Stomach (tissue), 19 donors: ENCODE measurements at places on chromosomes 1 and 21.
A peak's percentile ranks its signal among the peaks of the same experiment; 100 is the strongest.

DNA sequence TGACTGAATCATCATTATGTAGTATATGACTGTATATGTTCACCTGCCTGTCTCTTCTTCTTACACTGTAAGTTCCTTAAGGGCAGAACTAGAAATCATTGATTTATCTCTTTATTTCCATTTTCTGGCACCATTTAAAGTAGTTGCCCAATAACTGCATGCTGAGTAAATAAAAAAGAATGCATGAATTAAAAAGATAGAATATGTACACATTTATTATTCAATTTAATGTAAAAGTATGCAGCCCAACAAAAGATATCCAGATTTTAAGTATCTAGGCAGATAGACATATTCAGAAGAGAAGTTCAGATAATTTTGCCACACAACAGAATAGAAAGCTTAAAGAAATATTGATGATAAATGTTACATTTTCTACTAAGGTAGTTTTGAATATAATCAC is 1244.6 kb upstream of the ADGRL4 start:
- no peaks in the 10 kb centered on the region for H3K36me3 ChIP-seq
- no peaks in the 10 kb centered on the region for H3K4me1 ChIP-seq
- no peak overlapping the region for H3K27ac ChIP-seq
- DNase-seq, result no peak

GRCh38 chr1:2028870-2029560 is 9.9 kb downstream of the GABRD start:
- H3K36me3 ChIP-seq, result no peaks in the 10 kb centered on the region
- H3K27ac ChIP-seq, result no peak overlapping the region
- no peak overlapping the region for H3K4me3 ChIP-seq
- no peak for DNase-seq
- H3K27me3 ChIP-seq, result peaks cover 50% of the 10 kb centered on the region

DNA sequence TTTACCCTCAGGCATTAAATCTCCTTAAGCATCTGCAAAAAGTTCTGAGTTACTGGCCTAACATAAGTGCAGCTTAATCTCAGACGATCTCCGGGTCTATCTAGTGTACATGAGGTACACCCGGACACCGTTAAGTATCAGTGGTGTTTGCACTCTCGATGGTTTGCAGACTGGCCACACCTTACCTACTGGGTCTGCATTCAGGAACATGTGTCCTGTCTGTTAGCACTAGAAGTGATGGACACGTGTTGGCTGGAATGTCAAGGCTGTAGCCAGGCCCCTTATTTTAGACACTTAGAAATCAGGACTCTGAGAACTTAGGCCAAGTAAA is 783 bp upstream of the AGL start:
- H3K27ac ChIP-seq, result peak overlapping the region; percentile 91
- no peak for DNase-seq
- H3K36me3 ChIP-seq, result peaks cover 11% of the 10 kb centered on the region
- H3K4me3 ChIP-seq, result peak overlapping the region; percentile 79
- H3K4me1 ChIP-seq, result no peaks in the 10 kb centered on the region
- no peaks in the 10 kb centered on the region for H3K27me3 ChIP-seq

DNA sequence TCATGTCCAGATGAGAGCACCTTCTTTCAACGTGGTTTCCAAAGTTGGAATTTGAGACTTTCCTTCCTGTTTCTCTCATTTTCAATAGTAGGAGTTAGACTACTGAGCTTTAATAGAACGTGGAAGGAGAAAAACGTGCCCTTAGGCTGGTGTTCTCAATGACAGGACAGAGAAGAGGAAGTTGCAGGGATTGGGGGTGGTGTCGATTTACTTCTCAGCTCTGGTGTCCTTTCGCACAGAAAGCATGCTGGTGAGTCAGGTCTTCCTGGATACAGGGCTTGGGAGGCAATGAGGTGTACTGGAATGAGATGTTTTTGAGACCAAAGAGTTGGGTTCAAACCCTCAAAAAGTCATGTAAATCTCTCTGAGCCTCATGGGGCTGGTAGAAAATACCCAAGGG is 67.1 kb downstream of the HIVEP3 start:
- no peak for DNase-seq
- H3K27ac ChIP-seq, result no peak overlapping the region
- H3K4me1 ChIP-seq, result peaks cover 2% of the 10 kb centered on the region
- no peaks in the 10 kb centered on the region for H3K27me3 ChIP-seq
- H3K36me3 ChIP-seq, result no peaks in the 10 kb centered on the region

DNA sequence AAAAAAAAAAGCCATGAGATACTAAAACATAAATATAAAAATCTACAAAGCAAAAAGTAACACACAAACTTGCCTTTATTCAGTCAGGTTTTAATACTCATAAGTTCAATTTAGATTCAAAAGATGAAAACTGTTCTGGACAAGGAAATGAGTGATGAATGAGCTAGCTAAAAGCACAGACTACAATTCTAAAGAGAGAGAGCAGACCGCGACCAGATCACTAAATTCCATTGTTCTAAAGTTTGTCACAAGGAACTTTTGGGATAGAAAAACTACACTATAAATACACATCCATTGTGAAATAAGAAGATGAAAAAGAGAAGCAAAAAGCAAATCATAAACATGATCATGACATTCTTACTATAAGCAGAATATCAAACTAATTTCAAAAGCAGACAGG is 1.7 kb downstream of the ODF2L start:
- no peak overlapping the region for H3K27ac ChIP-seq
- no peaks in the 10 kb centered on the region for H3K27me3 ChIP-seq
- DNase-seq, result no peak
- no peak overlapping the region for H3K4me3 ChIP-seq
- H3K4me1 ChIP-seq, result peaks cover 31% of the 10 kb centered on the region

- peaks cover 7% of the 10 kb centered on the region for H3K36me3 ChIP-seq
- DNase-seq, result no peak
- no peak overlapping the region for H3K4me3 ChIP-seq
- H3K27ac ChIP-seq, result no peak overlapping the region
Measured at GRCh38 chr1:115040501-115040900, 10.9 kb downstream of the TSHB start.

- H3K4me1 ChIP-seq, result peaks cover 4% of the 10 kb centered on the region
- peaks cover 7% of the 10 kb centered on the region for H3K27me3 ChIP-seq
- peak; percentile 71 for DNase-seq
- no peaks in the 10 kb centered on the region for H3K36me3 ChIP-seq
- H3K27ac ChIP-seq, result no peak overlapping the region
Measured at GRCh38 chr1:156383023-156383422, 14.0 kb downstream of the RHBG start.

DNA sequence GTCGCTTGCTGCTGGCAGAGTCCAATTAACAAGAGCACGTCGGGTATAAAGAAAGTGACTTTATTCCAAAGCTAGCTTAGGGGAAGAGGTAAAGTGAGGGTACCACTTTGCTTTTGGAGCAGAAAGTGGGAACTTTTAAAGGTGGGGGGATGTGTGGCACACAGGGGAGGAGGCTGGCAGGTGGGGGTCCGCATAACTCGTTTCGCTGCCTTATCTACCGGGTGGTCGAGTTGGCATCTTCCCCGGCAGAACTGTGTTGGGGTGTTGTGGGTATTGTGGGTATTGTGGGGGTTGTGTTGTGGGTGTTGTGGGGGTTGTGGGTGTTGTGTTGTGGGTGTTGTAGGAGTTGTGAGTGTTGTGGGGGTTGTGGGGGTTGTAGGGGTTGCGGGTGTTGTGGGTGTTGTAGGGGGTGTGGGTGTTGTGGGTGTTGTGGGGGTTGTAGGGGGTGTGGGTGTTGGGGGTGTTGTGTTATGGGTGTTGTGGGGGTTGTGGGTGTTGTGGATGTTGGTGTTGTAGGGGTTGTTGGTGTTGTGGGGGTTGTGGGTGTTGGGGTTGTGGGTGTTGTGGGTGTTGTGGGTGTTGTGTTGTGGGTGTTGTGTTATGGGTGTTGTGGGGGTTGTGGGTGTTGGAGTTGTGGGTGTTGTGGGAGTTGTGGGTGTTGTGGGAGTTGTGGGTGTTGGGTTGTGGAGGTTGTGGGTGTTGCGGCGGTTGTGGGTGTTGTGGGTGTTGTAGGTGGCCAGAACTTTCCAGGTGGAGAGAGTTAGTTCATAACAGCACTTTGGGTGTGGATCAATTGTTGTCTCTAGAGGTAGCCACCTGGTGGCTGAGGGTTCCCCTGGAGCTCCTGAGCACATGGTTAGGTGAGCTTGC is 52.7 kb downstream of the AGPAT3 start:
- no peaks in the 10 kb centered on the region for H3K27me3 ChIP-seq
- H3K36me3 ChIP-seq, result no peaks in the 10 kb centered on the region

- peaks cover 96% of the 10 kb centered on the region for H3K36me3 ChIP-seq
- H3K4me1 ChIP-seq, result no peaks in the 10 kb centered on the region
- H3K27ac ChIP-seq, result no peak overlapping the region
- no peak overlapping the region for H3K4me3 ChIP-seq
- DNase-seq, result no peak
- H3K27me3 ChIP-seq, result no peaks in the 10 kb centered on the region
Measured at GRCh38 chr1:53968125-53968513, 22.0 kb downstream of the LRRC42 start.

GRCh38 chr1:119724611-119725218 is 13.0 kb downstream of the PHGDH start:
- H3K27ac ChIP-seq, result no peak overlapping the region
- H3K27me3 ChIP-seq, result no peaks in the 10 kb centered on the region
- H3K4me1 ChIP-seq, result no peaks in the 10 kb centered on the region
- DNase-seq, result no peak
- no peak overlapping the region for H3K4me3 ChIP-seq
- H3K36me3 ChIP-seq, result no peaks in the 10 kb centered on the region

DNA sequence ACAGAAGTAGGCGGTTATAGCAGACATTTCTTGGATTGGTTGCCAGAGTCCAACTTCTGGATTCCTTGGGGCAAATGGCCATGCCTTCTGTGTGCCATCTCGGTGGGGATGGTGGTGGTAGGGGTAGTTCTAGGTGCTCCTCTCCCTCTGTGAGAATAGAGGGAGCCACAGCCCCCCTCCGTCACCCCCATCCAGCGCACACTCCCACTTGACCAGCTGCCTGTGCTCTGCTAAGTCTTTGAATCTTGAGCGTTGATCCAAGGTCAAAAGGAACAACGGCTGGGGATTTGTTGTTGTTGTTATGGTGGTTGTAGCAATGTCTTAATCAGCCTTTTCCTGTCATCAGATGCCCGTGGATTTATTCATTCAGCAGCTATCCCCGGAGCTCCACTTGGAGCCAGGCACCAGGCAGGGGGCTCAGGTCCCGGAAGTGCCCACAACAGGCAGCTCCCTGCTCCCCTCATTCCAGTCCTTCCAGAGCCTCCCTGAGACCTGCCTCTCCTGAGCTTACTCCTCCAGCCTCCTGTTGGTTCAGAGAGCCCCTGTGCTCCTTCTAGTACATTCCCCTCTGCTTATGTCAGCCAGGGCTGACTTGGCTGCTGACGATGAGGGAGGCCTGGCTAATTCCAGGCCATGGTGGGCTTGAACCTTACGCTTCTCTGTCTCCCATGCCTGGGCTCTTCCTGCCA is 146.6 kb upstream of the WNT4 start:
- H3K27ac ChIP-seq, result no peak overlapping the region
- no peak overlapping the region for H3K4me3 ChIP-seq
- peaks cover 44% of the 10 kb centered on the region for H3K27me3 ChIP-seq
- no peaks in the 10 kb centered on the region for H3K4me1 ChIP-seq
- peak; percentile 31 for DNase-seq
- no peaks in the 10 kb centered on the region for H3K36me3 ChIP-seq

- no peak overlapping the region for H3K4me3 ChIP-seq
- DNase-seq, result no peak
- H3K36me3 ChIP-seq, result peaks cover 7% of the 10 kb centered on the region
- no peaks in the 10 kb centered on the region for H3K4me1 ChIP-seq
- no peak overlapping the region for H3K27ac ChIP-seq
Measured at GRCh38 chr1:50591598-50591997, 168.4 kb upstream of the DMRTA2 start.

GRCh38 chr1:8461351-8462110 is 143.6 kb downstream of the SLC45A1 start:
- no peaks in the 10 kb centered on the region for H3K27me3 ChIP-seq
- no peak for DNase-seq
- H3K36me3 ChIP-seq, result peaks cover 5% of the 10 kb centered on the region
- H3K27ac ChIP-seq, result no peak overlapping the region

DNA sequence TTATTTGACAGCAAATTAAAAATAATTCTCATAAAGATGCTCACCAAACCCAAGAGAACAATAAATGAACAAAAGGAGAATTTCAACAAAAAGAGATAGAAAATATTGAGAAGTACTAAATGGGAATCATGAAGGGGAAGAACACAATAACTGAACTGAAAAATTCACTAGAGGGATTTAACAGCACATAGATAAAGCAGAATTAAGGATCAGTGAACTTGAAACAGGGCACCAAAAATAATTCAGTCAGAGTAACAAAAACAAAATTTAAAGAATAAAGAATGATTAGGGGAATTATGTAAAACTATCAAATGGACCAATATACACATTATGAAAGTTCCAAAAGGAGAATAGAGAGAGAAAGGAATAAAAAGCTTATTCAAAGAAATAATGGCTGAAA is 7.8 kb downstream of the ADAM30 start:
- H3K27ac ChIP-seq, result no peak overlapping the region
- H3K4me1 ChIP-seq, result no peaks in the 10 kb centered on the region
- H3K27me3 ChIP-seq, result no peaks in the 10 kb centered on the region
- no peak for DNase-seq

DNA sequence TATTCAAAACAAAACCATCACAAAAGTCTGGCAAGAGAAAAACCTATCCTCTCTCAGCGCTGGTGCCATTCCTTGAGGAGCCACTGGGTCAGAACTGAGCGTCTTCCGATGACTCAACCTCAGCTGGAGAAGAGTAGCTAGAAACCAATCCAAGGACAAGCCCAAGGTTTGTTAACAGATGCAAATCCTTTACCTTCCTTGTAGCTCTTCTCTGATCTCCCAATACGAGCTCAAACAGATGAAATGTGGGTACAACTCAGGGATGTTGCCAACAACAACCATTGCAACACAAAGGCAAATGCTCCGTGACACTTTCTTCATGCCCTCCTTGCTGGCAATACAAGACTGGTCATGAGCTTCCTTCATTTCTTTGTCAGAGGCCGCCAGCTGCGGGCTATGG is 337.1 kb downstream of the SIPA1L2 start:
- H3K27me3 ChIP-seq, result no peaks in the 10 kb centered on the region
- H3K4me1 ChIP-seq, result no peaks in the 10 kb centered on the region
- no peak for DNase-seq
- H3K4me3 ChIP-seq, result no peak overlapping the region

- no peaks in the 10 kb centered on the region for H3K36me3 ChIP-seq
- DNase-seq, result peak; percentile 93
- no peaks in the 10 kb centered on the region for H3K27me3 ChIP-seq
- no peak overlapping the region for H3K4me3 ChIP-seq
Measured at GRCh38 chr1:207997486-207998268, 86.8 kb upstream of the CD34 start.

- peaks cover 4% of the 10 kb centered on the region for H3K27me3 ChIP-seq
- DNase-seq, result peak; percentile 82
- H3K4me1 ChIP-seq, result peaks cover 33% of the 10 kb centered on the region
- H3K4me3 ChIP-seq, result no peak overlapping the region
Measured at GRCh38 chr1:156848461-156849150, 10.3 kb downstream of the INSRR start.

DNA sequence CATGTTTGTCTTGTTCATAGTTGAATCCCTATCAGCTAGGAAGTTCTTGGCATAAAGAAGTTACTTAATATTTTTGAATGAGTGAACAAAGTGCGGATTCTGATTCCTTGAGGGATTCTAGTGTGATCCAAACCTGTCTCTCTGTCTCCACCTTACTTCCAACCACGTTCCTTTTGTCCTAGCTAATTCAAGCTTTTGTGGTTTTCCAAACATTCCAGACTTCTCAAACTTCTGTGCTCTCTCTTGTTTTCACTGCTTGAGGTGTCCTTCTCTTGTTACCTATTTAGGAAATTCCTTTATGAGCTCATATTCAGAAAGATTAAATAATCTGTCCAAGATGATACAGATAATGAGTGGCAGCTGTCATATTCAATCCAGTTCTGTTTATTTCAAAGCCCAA is 353.2 kb downstream of the PTBP2 start:
- no peak overlapping the region for H3K4me3 ChIP-seq
- no peak overlapping the region for H3K27ac ChIP-seq
- no peaks in the 10 kb centered on the region for H3K4me1 ChIP-seq
- no peaks in the 10 kb centered on the region for H3K36me3 ChIP-seq
